Uterus (tissue), 4 donors: ENCODE measurements at places on chromosomes 1 and 21. TPM values are rescaled to one million over a fixed set of nuclear protein-coding genes. Genes with fewer than 3 reads are reported as not detected.

The SPRR2F gene
- not detected for total RNA-seq

The JAM2 gene
- 27.6 TPM for total RNA-seq

The ARHGEF19 gene
- total RNA-seq = 3.6 TPM

The DMRTA2 gene
- not detected for total RNA-seq

The HTR6 gene
- total RNA-seq = not detected

The S100A16 gene
- 122 TPM for total RNA-seq

The CD160 gene
- total RNA-seq = not detected

The RNF186 gene
- total RNA-seq = not detected

The USH2A gene
- total RNA-seq = not detected

The KCNK2 gene
- total RNA-seq = not detected

GRCh38 chr1:16129921-16130543, 25.8 kb downstream of the EPHA2 start:
- DNase-seq = no peak

DNA sequence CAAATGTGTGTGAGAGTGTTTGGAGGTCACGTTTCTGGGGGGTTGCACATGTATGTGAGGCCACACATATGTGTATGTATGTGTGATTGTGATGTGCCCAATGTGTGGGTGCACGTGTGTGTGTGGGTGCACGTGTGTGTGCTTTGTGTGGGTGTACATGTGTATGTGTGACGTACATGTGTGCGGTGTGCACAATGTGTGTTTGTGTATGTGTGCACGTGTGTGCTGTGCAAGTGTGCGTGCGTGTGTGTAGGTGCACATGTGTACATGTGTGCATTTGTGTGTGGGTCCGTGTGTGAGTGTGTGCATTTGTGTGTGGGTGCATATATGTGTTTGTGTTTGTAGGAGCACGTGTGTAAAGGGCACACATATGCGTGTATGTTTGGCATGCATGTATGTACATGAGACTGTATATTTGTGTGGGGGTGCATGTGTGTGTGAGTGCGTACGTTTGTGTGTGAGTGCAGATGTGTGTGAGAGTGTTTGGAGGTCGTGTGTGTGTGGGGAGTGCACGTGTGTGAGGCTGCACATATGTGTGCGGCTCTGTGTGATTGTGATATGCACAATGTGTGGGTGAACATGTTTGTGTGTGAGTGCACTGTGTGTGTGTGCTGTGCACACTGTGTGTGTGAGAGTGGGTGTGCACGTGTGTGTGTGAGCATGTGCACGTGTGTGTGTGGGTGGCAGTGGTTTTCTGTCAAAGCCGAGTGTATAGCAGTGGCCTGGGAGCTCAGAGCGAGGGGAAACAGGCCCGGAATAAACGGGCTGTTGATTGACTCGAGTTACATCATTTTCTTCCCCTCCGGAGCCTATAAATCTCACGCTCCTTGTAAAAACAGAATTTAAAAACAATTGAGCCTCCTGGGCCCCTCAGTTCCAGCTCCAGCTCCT, 132.7 kb upstream of the ARHGEF16 start:
- no peak for DNase-seq

- no peak for DNase-seq
These were observed 22.1 kb upstream of the CITED4 start for GRCh38 chr1:40884055-40884795.

DNA sequence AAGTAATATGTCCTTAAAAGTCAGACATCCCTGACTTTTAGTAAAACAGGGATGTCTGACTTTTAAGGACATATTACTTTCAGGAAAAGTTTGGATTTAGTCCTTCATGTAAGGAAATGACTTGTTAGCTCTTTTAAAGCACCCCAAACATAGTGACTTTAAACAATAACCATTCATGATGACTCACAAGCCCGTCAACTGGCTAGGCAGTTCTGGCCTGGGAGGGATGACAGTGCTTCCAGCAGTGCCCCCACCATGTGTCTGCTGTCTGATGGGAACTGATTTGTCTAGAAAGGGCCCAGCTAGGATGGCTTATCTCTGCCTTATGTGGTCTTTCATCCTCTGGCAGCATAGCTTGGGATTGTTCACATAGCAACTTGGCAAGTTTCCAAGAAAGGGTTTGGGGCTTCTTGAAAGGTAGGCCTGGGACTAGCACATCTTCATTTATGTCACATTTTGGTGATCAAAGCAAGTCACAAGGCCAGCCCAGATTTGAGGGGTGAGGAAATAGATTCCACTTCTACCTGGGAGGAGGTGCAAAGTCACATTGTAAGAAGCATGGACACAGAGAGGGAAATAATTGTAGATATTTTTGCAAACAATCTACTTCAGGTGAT, 143.5 kb downstream of the C1orf94 start:
- no peak for DNase-seq

DNA sequence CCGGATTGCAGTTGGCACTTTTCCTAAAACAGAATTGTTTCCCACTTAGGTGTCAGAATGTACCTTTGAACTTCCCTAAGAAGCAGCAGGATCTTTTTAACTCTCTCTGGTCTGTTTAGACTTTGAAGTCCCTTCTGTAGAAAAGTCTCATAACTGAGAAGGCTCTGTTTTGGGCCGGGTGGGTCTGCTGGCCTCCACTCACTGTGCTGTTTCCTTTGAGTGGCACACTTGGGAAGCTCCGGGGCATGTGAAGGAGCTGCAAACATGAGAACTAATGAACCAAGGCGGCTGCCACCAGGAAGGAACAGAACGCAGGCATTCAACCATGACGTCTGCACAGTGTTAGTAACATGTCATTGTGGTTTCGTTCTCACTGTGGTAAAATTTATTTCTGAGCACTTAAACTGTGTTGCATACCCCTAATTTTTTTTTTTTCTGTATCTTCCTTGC, 19.5 kb upstream of the NCMAP start:
- no peak for DNase-seq

DNA sequence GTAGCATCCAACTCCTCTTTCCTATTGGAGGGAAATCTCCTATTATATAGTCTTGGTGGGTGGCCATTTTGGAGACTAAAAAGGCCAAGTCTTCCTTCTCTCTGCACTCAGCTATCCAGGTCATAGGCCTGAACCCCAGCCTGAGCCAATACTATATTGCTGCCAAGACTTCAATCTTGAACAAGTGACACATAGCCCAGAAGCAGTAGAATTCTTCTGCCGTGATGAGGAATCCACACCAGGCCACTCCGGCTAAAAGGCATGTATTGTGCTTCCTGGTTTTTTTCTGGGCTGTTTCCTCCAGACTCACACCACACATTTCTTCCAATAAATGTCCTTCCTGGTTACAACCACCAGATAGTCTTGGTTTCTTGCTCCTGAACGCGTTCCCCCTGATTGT, 43.0 kb downstream of the ATF3 start:
- DNase-seq = no peak

DNA sequence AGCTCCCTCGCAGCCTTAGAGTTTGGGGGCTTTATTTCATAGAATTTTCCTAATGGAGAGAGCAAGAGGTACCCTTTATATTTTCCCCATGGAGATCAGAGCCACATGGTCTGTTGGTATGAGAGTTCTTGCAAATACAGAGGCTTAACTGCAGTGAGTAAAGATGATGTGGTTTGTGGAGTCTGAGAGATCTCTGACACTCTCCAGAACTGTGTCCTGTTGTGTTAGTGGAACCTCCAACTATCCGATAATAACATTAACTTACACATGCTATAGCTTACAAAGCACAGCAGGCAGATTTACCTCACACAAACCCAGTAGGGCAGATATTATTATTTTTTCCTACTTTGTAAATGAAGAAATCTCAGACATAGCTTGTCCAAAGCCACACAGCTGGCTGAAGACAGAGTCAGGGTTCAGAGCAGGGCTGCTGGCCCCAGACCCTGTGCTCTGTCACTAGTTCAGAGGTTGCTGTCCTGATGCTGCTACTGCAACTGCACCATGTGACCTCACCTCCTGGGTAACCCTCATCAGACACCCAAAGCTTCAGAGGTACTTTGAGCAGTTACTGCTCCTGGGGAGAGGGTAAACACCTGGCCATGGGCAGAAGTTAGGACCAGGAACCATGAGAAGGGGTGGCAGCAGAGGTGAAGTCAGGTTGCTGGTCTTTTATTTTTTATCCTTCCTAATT, 384.8 kb upstream of the PROX1 start:
- no peak for DNase-seq

- DNase-seq = no peak
These were observed 56.1 kb upstream of the IRF2BP2 start for GRCh38 chr1:234665975-234666605.

DNA sequence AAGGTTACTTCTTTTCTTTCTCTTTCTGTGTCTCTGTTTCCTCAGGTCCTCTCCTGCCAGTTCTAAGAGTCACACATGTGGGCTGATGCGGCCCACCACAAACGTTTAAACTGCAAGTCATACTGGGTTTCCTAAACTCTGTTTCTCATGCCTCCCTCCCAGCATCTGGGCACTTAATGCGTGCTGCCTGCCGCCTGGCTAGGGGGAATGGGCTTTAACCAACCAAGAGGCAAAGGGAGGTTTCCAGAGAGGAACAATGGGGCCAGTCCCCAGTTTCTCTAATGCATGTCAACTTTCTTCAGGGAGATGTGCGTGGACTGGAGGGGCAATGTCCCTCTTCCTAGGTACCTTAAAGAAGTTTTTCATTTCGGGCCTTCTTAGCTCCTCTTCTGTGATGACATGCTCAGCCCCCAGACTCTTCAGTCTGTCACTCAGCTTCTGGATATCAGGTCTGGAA, 19.9 kb upstream of the SRSF4 start:
- DNase-seq = no peak

DNA sequence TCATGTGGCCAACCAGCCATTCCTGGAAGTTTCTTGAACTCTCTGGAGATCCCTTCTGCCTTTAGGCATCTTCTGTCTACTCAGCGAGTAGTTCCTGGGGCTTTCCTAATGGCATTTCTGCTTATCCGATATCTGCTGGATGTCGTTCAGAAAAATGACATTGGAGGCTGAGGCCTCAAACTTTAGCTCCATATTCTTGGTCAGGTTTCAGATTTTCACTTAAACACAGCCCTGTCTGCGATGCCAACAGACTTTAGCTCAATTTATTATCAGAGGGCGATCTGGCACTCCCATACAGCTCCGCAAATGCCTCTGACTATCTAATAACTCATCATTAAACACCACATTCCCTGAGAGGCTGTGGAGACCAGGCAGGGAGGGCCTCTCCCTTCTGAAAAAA, 46.3 kb upstream of the ETS2 start:
- no peak for DNase-seq

GRCh38 chr21:33644383-33645074, 2.2 kb downstream of the ITSN1 start:
- peak; percentile 39 for DNase-seq

- peak; percentile 52 for DNase-seq
These were observed 431 bp upstream of the C1orf52 start for GRCh38 chr1:85259912-85260274.

DNA sequence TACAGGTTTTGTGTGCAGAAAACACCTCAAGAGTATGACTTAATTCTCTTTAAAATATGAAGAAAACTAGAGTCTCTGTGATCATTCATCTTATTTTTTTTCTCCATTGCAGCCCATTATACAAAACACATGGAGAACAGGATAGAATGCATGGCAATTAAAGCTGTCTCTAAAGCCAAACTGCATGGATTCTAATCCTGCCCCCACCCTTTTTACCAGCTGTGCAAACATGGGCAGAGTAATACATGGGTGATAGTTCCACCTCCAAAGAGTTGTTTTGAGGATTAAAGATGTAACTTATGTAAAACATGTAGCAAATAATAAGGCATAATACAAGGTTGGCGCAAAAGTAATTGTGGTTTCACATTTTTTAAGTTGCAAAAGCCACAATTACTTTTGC, 114.4 kb downstream of the CLEC20A start:
- no peak for DNase-seq

- no peak for DNase-seq
These were observed 242.3 kb downstream of the PBX1 start for GRCh38 chr1:164801246-164801731.

GRCh38 chr21:33546086-33546485, 3.2 kb downstream of the SON start:
- DNase-seq = no peak

GRCh38 chr1:40690771-40691537, 550 bp upstream of the NFYC start:
- DNase-seq = no peak

GRCh38 chr1:237583270-237583669, 307.5 kb downstream of the ZP4 start:
- no peak for DNase-seq

- DNase-seq = no peak
These were observed 196.0 kb downstream of the URB2 start for GRCh38 chr1:229822026-229822425.

GRCh38 chr21:32426592-32427051, 14.1 kb downstream of the EVA1C start:
- DNase-seq = no peak

DNA sequence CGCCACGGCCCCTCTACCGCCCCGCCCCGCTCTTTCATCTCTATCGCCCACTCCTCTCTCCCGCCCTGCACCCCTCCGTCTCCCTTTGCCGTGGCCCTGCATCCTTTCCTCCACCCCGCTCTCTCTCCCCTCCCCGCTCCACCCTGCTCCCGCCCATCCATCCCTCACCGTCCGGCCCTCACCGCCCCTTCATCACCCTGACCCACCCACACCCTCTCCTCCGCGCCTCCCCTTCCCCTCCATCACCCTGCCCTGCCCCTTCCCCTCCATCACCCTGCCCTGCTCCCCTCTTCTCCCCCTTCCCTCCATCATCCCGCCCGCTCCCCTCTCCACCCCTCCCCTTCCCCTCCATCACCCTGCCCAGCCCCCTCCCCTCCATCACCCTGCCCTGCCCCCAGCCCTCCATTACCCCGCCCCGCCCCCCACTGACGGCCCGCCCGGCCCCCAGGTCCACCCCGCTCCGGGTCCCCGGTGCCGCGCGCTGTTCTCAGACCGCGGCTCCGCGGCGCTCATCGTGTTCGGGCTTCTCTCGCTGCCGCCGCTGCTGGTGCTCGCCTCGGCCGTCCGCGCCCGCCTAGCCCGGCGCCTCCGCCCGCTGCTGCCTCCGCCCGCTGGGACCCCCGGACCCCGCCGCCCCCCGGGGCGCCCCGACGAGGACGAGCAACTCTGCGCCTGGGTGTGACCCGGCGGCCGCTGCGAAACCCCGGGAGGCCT, 6.2 kb upstream of the ANKRD65 start:
- no peak for DNase-seq

DNA sequence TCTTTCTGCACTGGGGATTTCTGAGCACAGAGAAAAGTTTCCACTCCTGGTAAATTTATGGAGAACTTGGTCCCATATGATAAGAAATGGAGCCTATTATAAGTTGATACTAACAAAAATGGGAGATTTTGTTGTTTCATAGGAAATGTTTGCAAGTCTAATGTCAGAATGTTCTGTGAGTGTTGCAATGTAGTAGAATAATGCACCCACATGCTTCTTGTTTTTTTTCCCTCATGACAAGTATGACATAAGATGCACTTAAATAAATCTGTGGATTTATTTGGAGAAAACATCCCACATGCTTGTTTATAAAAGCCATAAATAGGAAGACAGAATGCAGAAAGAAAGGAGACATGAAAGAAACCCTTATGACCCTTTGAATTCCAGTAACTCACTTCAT, 50.8 kb upstream of the KCNJ6 start:
- DNase-seq = no peak

- no peak for DNase-seq
These were observed 12.6 kb downstream of the DAB1 start for GRCh38 chr1:57411262-57411661.

- DNase-seq = no peak
These were observed 55.2 kb downstream of the SASS6 start for GRCh38 chr1:100077531-100077930.

GRCh38 chr1:67072749-67073148, 18.8 kb upstream of the SLC35D1 start:
- DNase-seq = no peak
